Right atrium auricular region (tissue), 2 donors: ENCODE measurements at places on chromosomes 2 and 18. TPM values are rescaled to one million over a fixed set of nuclear protein-coding genes. Genes with fewer than 3 reads are reported as not detected.
A peak's percentile ranks its signal among the peaks of the same experiment; 100 is the strongest.

GRCh38 chr18:24659827-24660720 lies 199.6 kb downstream of the HRH4 start:
- DNase-seq: peak; percentile 63

DNA sequence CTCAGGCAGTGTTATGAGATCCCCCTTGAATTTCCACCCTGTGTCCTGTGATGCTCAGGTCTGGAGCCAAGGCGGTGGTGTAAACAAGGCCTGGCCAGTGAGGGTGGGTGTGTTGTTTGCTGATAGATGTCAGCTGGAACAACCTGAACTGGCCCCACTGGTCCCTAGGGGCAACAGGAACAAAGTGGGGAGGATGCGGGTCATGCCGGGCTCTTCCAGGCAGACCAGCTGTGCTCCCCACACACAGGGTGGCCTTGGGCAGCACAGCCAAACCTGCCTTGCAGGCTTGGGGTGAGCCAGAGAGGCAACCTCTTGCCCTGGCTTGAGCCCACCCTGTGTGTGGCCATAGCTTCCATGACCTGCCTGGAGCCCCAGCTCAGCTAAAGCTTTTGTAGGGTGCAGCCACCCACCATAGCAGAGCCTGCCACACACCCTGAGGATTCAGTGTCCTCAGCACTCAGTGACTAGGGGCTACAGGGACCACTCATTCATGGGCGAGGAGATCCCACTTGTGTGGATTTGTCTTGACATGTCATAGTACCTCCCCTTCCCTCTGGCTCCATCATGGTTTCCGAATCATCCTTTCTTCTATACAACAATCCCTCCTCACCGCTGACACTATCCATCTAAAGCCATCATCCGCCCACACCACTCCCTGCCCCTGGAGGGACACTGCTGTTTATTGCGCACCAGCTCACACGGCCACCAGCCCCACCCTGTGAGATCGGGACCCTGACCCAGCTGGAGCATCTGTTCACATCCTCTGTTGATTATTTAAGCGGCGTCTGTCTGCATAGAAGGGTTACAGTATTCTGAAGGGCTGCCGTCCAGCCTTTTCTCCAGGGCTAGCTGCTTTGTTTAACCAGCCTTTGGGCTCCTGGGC lies 268.8 kb downstream of the CYP26B1 start:
- no peak for DNase-seq

Gene GPBAR1
- 1.9 TPM for total RNA-seq

Gene RAB6D
- not detected for total RNA-seq
